ENCODE measurements at places on chromosomes 6 and 20.

DNA sequence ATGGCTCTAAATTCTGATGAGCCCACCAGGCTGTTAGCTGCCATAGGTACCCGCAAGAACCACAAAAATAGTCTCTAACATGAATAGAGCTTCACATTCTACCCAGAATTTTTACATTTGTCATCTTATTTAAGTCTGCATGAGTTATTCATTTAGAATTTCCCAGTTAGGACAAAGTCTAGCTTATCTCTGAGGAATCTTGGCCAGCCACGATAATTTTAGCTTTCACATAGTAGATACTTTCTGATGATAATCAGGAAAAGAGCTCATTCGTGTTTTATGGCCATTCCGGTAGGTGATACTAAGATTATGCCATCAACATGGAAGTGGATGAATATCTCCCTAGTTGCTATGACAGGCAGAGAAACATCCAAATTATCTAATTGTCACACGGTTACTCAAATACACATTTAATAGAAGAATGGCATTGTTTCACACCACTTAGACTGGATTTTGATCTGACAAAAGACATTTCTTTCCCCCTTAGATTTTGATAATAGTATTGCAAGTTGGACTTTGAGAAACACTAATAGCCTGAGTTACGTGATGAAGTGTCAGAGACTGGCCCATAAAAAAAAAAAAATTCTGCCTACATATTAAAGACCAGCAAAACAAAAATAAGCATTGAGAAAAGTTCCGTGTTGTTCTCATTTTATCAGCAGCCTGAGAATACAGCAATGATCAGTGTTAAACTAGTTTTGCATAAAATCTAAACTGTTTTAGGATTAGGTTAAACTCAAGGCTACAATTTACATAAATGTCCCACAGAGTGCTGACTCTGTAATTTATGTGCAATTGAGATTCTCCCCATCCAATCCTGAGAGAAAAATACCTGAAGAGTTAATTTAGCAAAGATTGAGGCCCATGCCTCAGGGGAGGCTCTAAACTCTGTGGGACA lies 397.5 kb upstream of the ARID1B start:
- no peak for DNase-seq

DNA sequence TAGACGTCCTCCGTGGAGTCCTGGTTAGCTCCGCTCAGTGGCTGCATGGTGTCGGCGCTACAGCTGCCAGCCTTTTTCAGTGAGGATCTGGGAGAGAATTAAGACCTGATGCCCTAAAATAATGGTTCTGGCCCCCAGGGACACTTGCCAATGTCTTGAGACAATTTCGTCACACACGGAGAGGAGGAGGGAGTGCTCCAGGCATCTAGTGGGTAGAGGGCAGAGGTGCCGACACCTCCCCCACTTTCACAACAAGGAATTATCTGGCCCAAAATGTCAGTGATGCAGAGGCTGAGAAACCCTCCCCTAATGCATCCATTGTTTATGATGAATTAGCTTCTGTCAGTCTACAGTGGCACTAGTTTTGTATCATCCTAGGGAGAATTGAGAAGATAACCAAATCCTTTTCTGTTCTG lies 24.4 kb downstream of the TMEM181 start:
- no peak for DNase-seq

- DNase-seq: no peak
Measured at GRCh38 chr20:34022151-34022838, 28.6 kb downstream of the RALY start.

DNA sequence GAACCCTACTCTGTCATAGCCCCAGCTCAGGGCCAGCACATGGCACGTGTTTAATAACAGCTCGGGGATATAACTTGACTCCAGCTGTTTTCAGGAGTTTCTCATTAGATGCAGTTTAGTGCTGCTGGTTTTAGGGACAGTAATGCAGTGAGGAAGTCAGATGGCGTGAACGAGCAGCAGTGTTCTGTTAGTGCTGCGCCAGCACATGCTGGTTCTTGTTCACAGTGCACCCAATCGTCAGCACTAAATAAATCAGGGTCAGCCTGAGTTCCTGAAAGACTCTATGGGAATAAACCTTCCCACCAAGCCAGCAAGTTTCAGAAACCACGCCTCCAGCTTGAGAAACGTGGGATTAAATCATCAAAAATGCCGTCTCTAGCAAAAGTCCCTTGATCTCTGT lies 235.9 kb upstream of the SUPT3H start:
- DNase-seq: no peak

GRCh38 chr6:26439151-26440125 lies 866 bp upstream of the BTN3A3 start:
- DNase-seq: no peak

DNA sequence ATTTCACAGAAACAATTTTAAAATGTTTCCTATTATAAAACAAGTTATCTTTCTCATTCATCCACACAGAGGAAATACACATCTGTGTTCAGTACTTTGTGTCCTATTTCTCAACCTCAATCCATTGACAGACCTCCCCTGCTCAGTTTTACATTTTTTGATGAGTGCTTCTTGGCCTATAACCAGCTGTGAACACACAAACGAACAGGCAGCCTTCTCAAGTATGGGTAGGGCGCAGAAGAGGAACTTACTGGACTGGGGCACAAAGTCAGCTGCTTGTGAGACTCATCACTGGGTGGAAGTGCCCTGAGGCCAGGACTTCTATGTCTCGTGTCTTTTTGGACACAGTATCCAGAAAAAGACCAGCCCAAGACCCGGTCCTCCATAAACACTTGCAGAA lies 2.8 kb downstream of the RPS6KA2 start:
- no peak for DNase-seq

DNA sequence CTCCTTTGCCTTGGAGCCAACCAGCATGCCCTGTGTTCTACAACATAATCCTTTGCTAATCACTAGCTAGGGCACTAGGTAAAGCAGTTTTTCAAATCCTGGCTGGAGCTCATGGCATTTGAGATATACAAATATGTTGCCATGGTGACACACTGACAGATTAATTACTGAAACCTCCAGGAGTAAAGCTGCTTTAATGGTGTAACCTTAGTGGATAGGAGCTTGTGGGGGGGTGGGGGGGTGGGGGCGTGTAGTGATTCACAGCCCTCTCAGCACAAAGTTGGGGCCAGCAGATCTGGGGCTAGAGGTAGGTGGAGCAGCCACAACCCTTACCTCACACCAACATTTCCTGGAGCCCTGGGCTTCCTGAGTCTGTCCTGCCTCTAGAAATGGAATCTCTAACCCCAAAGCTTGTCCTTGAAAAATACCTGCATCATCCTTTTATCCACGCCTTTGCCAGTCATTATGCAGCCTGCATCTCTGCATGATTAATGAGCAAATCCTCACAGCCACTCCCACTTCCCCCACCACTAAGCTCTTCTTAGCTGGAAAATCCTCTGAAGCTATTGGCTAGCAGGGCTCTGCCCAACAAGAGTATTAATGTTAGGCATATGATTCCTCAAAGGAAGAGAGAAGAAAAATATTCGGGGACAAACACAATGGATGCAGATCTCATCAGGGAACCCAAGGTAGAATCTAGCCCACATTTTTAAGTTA lies 84.5 kb upstream of the PRND start:
- no peak for DNase-seq

DNA sequence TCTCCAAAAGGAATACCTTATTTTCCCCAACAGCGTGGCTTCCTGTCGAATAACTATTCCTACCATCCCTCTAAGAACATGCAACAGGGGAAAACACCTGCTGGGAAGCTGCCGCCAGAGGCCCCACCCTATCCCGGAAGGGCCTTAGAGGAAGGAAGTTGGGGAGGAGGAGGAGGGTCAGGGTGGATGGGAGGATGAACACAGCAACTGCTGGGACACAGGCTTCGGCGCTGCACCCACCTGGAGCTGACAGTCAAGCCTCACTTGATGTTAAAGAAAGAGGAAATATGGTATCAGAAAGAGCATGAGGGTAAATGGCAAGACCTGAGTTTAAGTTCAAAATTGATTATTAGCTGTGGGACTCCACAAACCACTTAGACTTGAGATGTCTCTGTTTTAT lies 36.5 kb upstream of the RPS6KA2 start:
- no peak for DNase-seq

DNA sequence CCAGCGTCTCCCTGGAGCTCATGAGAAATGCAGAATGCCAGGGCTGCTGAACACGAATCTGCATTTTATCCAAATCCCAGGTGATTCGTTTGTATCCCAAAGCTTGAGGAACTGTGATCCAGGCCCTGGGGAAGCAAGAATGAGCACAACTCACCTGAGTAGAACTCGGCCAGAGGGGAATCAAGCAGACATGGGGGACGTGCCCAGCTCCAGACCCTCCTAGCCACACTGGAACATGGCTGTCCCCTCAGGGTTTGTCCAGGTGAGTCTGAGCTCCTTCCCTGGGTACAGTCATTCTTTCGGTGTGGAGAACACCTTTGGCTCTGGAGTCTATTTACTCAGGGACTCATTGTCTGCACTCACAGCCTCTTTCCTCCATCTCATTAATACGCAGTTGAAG lies 13.3 kb downstream of the NKX2-2 start:
- DNase-seq: no peak

DNA sequence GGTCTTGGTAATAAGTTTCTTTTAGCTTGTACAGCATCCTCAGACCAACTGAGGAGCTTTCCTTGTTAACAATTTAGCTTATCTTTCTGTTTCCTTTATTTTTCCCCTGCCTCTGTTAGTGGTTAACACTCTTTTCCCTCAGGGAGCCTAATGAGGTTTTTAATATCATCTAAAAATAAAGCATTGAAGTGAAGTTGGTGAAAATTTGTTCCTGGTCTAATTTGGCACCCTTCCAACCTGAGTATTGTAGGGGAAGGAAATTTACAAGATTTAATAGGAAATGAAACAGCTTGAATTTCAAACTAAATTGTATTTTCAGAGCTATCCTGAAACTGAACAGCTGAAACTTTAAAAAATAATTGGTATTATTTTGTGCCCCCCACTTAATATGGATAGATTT lies 28.1 kb upstream of the VAPB start:
- DNase-seq: no peak

- no peak for DNase-seq
Measured at GRCh38 chr20:18276821-18277220, 11.5 kb upstream of the ZNF133 start.

DNA sequence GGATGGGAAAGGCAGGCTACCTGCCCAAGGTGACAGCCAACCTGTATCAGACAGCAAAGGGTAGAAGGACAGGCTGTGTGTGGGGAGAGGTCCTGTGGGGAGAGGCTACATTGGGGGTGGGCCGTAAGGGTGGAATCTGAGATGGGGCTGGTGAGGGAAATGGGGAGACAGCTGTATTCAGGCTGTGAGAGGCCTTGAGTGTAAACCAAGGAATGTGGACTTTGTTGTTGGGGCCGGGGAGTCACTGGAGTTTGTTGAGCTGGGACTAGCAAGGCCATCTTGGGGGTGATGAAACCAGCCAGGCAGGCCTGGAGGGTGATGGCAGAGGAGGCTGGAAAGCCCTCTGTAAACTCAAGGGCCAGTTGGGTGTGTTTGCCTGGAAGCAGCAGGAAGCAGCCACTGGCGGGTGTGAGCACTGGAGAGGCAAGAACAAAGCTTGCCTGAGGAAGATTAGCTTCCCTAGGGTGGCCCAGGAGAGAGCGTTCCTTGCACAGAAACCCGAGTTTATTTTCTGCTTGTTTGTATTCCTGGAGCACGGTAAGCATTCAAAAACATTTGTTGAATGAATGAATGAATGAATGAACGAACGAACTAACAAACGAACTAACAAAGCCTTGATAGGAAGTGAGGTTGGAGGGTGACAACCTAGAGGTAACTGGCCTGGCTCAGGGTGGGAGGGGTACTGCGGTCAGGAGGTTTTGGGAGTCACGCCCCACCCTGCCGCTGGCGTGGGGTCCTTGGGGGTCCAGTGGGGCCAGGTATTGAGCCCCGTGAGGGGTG lies 18.9 kb downstream of the TTBK1 start:
- DNase-seq: no peak

- no peak for DNase-seq
Measured at GRCh38 chr20:2320813-2321658, 25.2 kb downstream of the TGM3 start.

DNA sequence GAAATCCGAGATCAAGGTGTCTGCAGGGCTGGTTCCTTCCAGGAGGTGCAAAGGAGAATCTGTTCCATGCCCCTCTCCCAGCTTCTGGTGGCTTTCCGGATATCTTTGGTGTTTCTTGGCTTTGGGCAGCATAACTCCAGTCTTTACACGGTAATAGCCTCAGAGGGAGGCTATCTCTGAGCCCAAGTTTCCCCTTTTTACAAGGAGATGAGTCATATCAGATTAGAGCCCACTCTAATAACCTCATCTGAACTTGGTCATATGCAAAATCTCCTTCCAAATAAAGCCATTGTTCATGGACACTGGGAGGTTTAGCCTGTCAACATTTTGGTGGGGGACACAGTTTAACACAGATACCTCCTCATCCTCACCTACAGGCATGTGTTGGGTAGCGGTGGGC lies 213.7 kb downstream of the ATXN1 start:
- no peak for DNase-seq

All from esophagus squamous epithelium (tissue), 5 donors.